Activated CD8-positive, alpha-beta memory T cell treated with anti-CD3 and anti-CD28 coated beads, Interleukin-2, amount 50 U/mL, for 4 hours (primary cell): ENCODE measurements at places on chromosomes 3 and 15.

- DNase-seq = no peak
Observed at GRCh38 chr3:51935886-51936755, 5.6 kb downstream of the RRP9 start.

DNA sequence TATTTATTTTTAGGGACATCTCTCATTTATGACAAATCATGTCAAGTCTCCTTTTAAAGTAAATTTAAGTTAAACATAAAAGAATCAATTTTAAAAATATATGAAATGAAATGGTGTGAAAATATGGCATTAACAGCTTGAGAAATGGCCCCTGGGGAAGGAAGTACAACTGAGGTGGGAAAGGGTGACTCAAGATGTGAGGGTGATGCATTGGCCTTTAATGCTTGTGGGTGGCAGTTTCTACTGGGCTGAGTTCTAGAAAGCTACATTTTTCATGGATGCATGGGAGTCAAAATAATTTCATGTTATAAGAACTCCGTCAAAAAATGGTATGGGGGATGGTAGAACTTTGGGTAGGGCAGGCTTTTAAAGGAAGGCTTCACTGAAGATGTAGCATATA, 708.8 kb upstream of the CFAP20DC start:
- no peak for DNase-seq

DNA sequence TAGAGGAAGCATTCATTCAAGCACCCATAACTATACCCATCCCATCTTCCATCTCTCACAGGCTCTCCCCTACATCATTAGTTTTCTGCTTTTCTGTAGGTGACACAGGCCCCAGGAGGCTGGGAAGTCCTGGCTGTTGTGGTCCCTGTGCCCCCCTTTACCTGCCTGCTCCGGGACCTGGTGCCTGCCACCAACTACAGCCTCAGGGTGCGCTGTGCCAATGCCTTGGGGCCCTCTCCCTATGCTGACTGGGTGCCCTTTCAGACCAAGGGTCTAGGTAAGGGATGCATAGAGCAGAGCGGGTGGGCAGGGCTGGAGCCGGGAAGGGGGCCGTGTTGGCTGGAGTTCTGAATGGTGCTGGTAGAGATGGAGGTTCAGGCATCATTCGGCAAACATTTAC, 8.2 kb downstream of the TYRO3 start:
- DNase-seq = no peak

DNA sequence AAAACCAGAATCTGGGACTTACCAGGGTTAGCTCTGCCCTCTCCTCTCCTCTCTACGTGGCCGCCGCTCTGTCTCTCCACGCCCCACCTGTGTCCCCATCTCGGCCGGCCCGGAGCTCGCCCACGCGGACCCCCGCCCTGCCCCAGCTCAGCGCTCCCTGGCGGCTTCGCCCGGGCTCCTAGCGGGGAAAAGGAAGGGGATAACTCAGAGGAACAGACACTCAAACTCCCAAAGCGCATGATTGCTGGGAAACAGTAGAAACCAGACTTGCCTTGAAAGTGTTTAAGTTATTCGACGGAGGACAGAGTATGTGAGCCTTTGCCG, 5.4 kb downstream of the ISL2 start:
- DNase-seq = no peak

- DNase-seq = no peak
Observed at GRCh38 chr3:106376016-106376570, 507.3 kb upstream of the CBLB start.

DNA sequence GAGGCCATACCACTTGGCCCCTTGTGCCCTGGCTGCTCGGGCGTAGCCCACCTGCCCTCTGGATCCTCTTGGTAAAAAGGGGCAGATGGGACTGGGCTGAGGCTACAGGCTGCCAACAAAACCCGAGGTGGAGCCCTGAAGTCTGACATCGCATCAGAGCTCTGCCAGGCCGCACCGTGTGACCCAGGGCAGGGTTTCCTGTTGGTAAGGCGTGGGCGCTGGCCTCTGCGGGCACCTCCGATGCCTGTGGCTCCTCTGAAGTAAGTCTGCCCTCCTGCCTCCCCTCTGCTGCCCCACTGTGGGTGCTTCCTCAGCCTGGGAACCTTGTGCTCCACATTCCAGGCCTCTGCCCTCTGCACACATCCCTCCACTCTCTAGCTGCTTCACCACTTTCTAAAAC, 8.9 kb downstream of the CHDH start:
- DNase-seq = no peak

DNA sequence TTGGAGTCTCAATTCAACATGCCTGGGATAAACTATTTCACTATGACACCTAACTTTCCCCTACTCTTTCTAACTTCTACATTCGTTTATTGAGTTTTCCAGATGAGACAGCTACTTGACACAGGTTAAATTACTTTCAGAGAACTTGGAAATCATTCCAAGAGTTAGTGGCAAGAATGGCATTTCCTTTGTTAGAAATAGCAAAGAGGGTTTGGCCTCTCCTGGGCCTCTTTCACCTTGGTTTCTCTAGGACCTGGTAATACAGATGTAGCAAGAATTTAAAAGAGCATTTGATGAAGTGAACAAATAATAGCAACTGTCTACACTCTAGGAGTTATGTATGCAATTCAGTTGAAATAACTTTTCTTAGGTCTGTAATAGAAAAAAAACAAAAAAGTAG, 748.9 kb downstream of the MECOM start:
- DNase-seq = no peak

GRCh38 chr3:134028486-134029255, 1.1 kb downstream of the SLCO2A1 start:
- DNase-seq = no peak

- DNase-seq = no peak
Observed at GRCh38 chr3:34248352-34248751, 449.9 kb downstream of the PDCD6IP start.

DNA sequence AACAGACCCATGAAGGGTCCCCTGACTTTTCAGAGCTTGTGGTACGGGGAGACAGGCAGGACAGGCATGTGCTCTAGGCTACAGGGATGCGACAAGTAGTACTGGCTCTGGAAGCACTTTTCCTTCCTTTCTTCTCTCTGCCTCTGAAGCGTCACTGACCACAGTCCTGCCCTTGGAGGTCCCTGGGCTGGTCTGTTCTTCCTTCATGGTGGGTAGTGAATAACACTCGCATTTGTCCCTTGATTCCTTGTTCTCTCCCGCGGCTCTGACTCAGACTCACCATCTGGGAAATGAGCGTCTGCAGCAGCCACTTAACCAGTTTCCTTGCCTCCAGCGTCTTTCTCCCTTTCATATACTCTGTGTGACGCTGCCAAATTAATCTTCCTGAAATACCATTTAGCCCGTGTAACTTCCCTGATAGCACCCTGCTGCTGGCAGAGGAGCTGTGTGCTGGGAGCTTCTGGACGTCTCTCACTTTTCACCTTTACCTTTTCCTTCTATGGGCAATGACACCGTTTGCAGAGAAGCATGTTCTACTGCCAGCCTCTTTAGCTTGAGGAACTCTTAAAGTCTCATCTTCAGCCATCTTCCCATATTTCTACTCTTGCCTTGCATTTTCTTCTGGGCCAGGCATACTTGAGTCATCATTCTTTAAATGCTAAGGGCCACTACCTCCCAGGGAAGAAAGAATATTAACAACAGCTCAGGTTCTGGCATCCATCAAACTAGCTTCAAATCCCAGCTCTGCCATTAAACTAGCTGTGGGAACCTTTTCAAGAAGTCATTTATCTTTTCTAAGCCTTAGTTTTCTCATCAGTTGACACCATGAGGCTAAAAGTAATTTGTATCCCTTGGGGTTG, 33.6 kb downstream of the TMEM45A start:
- DNase-seq = no peak
